Activated CD4-positive, alpha-beta memory T cell treated with anti-CD3 and anti-CD28 coated beads, Interleukin-2, amount 10 ng/mL, durations not matched to agents 7 days and 5 days (primary cell): ENCODE measurements at places on chromosomes 3 and 15. TPM values are rescaled to one million over a fixed set of nuclear protein-coding genes. Genes with fewer than 3 reads are reported as not detected.

CCDC33 gene
- not detected for total RNA-seq

SCAP gene
- total RNA-seq: 56.5 TPM

CLDN16 gene
- total RNA-seq: not detected

KNG1 gene
- not detected for total RNA-seq

BFSP2 gene
- 1.0 TPM for total RNA-seq

KIF15 gene
- total RNA-seq: 52.5 TPM

TEX55 gene
- total RNA-seq: not detected

SCAMP5 gene
- 0.81 TPM for total RNA-seq
